Fibroblast of villous mesenchyme (primary cell): ENCODE measurements at places on chromosomes 5 and 9. TPM values are rescaled to one million over a fixed set of nuclear protein-coding genes. Genes with fewer than 3 reads are reported as not detected.
A peak's percentile ranks its signal among the peaks of the same experiment; 100 is the strongest.

DNA sequence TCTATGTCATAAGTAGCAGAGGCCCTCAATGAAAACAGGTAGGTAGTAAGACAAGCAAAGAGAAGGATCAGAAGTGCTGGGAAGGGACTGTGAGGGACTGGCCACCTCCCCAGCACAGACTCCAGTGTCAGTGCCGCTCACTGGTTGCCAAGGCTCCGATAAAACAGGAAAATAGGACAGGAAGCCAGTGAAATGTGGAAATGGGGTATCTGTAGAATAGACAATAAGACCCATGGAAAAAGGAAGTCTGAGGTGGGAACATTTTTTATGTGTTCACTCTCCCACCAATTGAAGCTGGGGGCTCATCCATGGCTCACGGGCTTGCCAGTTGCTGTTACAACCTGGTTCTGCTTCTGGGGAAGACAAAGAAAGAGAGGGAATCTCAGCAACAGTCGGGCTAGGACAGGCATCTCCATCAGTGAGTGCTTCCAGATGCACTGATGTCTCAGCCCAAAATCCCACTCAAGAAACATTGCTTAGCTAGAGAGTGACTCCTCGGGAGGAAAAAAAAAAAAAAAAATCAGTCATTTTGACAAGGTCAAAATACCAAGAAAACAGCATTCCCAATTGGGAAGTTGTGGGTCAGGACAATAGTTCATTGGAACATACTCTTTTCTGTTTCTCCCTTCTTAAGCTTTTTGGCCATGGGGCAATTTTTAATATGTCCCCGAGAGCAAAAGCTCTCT lies 27.6 kb upstream of the NFIB start:
- DNase-seq = no peak

DNA sequence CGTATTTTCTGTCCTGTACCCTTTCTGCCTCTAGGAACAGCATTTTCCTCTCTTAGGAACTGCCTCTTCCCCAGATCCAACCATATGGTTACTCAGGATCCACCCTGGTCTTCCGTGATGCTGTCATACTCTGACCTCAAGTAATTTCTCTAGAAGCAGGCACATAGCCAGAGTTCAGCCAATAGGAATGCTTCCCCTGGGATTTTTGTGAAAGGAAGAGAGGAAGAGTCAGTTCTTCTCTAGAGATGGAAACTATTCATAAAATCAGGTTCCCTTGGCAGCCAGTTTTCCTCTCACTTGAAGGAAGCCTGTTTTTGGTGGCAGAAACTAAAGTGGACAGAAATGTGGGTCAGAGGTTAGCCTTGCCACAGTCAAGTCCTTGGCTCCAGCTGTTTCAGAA lies 400.1 kb upstream of the PCSK5 start:
- no peak for DNase-seq

Gene IL33
- 1.3 and 7.3 TPM in 2 replicates for total RNA-seq

Gene APBB3
- 11.9 and 14.7 TPM in 2 replicates for total RNA-seq

DNA sequence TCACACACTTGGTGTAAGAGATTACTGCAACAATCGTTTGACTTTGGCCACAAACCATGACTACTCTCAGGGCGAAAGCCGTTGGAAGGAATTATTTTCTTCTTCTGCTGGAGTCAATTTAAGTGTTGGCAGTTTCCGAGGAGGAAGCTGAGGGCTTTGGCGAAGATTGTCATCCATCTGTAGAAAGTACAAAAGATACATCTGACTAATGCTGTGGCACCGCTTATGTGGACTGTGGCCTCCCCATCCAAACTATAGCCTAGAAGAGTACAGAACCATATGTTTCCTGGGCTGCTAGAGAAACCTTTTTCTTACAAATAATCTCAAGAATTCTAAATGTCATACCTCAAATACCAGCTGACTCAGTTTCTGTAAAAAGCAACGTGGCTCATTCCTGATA lies 7.4 kb downstream of the MTX3 start:
- no peak for DNase-seq

Gene HEMGN
- total RNA-seq = not detected in 2 replicates

DNA sequence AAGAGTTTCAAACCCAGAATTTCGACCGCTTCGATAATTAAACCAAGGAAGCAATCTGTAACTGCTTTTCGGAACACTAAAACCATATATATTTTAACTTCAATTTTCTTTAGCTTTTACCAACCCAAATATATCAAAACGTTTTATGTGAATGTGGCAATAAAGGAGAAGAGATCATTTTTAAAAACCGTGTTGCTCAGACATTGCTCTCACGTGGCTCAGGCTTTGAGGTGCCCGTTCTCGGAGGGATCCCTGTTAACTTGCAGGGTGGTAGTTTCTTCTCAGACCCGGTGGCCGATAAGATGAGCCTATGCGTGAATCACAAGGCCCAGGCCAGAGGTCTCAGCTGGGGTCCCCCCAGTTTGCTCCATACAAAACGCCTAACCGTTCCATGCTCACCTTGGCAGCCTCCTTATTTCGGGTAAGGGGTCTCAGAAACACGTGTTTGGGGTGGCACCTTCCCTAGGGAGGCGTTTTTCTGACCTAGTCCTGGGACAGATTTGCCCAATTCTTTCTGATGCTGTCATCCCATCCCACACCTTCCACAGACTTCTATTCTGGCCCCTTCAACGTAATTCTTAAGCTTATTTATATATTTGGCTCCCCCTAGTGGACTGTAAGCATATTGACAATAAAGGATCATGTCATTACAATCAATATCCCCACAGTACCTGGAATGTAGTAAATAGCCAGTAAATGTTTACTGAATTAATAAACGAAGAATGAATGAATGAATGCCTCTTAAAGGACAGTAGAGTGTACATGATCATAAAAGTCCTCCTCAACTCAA lies 48.1 kb downstream of the THBS4 start:
- peak; percentile 72 for DNase-seq

DNA sequence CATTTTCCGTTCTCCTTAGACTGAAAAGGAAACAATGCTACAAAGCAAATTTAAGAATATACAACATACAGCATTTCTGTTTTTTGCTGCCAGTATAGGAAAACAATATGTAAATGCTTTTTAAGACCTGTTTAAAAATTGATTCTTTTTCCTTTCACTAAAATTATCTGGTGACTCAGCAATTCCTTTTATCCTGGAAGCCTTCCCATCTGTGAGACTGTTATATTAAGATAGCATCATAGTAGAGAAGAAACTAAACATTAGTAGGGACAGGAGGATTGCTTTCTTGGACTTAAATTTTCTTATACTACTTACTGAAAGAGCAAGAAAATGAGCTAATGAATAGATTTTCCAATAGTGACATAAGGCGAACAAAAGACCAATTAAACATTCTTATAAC lies 30.0 kb upstream of the GPR21 start:
- peak; percentile 51 for DNase-seq

DNA sequence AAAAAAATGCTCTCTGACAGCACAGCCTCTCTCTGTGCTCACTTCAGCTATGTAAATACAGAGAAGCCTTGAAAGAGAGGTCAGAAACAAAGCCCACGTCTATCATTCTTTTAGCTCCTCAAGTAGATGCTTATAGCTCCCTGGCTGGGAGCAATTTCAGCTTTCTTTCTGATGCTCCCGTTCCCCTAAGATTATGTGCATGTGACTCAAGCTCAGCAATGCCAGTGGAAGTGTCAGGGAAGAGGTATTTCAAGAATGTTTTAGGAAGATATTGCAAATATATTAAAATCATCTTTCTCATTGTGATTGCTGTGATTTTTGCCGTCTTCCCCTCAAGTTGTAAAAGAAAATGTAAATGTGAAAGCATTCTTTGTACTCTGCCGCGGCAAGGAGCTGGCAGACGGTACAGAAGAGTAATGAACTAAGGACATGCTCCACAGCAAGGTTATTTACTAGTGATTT lies 1353.7 kb upstream of the ACO1 start:
- DNase-seq = peak; percentile 1

Gene FAT2
- under 0.01 TPM in 1 of 2 replicates, not detected in the other for total RNA-seq

DNA sequence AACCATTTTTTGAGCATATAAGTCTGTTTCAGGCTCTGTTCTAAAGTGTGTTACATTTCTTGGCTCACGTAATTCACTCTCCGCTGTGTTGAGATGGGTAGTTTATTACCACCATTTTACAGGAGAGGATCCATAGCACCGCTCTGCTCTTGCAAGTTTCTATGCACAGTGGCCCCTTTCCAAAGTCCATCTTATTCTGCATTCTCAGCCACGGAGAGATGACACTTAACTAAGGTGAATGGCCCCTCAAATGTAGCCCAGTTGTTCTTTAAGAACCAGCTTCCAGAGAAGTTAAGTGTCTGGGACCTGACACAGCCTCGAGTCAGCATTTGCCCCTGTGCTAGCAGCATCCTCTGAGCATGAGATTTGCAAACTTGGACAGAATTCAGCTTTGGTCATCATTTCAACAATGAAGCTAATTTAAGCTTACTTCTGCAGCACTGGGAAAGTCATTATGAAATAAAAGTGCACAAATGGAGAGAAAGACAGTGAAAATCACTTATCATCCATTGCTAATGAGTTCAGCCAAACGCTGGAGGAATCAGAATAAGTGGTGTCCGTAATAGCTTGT lies 61.9 kb downstream of the FAM78A start:
- DNase-seq = no peak

DNA sequence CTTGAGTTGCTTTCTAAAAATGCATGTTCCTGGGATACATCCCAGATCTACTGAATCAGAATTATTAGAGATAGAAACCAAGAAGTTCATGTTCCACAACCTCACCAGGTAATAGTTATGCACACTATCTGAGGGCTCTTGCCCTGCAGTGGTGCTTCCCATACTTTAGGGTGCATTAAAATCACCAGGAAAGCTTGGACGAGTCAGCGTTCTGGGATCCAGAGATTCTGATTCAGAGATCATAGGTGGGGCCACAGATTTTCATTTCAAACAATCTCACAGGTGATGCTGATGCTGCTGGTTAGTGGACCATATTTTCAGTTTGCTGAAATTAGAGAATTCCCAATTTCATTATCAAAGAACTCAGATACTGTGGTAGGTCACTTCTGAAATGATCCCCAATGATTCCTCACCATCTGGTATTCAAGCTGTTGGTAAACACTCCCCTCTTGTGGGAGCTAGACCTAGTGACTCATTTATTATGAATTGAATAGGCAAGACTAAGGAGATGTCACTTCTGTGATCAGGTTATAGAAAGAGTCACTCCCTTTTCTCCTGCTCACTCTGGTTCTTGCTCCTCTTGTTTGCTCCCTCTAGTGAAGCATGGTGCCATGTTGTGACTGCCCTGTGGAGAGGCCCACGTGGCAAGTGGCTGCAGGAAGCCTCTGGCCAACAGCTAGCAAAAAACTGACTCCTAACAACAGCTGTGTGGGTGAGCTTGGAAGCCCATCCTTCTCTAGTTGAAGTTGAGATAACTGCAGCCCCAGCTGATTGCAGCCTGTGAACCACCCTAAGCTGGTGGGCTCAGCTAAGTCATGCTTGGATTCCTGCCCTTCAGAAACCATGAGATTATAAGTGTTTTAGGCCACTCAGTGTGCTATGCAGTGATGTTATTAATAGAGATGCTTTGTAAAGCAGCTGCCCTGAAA lies 59.8 kb downstream of the SH3TC2 start:
- DNase-seq = peak; percentile 63

Gene PCDHB2
- total RNA-seq = under 0.01 and 0.32 TPM in 2 replicates

GRCh38 chr5:50576686-50577256 lies 89.7 kb upstream of the PARP8 start:
- DNase-seq = no peak

GRCh38 chr9:19451240-19452087 lies 42.7 kb downstream of the ACER2 start:
- no peak for DNase-seq

DNA sequence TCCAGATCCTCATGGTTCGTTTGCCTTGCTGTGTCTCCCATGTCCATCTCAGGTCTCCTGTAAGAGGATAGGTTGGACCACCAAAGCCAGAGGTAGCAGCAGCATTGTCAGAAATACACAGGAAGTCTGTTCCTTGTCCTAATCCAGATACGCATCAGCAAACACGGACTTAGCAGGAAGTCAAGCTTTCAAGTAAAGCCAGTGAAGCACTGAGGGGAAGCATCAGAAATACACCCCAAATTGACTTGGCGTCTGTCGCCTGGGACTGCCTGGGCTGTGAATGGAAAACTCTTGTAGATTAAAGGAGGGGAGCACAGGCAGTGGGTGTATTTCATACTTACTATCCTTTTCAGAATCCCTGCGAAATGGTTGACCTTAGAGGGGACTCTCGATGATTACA lies 171.3 kb downstream of the PSAT1 start:
- DNase-seq = no peak

DNA sequence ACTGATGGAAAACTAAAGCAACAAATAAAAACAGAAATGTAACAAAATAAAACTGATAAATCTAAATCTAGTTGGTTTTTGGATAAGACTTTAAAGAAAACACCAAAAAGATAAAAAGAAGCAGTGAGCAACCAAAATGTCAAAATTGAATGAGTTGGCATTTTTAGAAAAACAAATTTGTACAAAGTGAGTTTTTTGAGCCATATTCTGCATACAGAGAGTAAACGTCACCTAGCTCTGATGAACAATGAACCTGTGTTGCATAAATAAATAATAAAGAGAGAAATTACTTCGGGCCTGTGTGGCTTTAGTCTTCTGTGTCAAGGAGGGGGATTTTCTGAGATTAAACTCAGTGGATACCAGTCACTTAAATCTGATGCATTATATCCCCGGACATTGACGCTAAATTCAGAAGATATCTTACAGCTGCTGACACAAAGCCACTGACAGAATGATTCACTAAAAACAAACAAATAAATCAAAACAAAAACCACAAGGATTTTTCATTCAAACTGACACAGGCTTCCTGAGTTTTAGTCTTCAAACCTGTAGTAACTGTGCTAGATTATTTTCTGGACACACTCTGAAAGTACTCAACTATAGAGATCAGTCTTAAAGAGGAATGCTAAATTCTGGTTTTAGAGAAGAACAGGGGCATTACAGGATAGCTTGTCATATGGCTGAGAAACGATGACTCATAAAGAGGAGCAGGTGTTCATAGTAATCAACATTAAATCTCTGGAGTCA lies 403.5 kb upstream of the ST8SIA4 start:
- no peak for DNase-seq

Gene CYLC2
- not detected in 2 replicates for total RNA-seq

GRCh38 chr5:98593418-98593817 lies 180.0 kb upstream of the RGMB start:
- DNase-seq = no peak

Gene GPRIN1
- 2.6 and 3.5 TPM in 2 replicates for total RNA-seq

DNA sequence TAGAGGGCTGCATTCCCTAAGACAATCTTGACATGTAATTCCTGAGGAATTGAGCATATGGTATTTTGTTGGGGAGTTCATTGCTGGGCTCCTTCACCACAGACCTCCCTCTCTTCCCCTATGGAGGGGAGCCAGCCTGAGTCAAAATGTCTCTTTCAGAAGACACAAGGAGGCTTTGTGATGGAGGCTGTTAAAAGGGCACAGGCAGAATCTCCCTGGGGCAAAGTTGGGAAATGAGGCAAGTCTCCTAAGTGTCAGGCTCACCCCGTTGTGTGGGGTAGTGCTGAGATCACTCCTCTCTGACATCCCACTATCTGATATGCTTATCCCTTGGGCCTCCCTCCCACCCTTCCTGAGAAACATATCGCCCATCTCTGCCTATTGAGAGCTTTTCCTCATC lies 30.6 kb downstream of the GFRA3 start:
- DNase-seq = no peak

GRCh38 chr5:173315495-173316338 lies 12.5 kb downstream of the STC2 start:
- peak; percentile 96 for DNase-seq

- DNase-seq = no peak
Observed at GRCh38 chr9:137172901-137173795, 1.3 kb upstream of the TMEM210 start.
